ENCODE measurements at places on chromosomes 3 and 15.

- no peak for DNase-seq
These were observed 104.4 kb downstream of the LRRK1 start for GRCh38 chr15:101023501-101024072.

GRCh38 chr3:157369727-157370421 is 66.8 kb upstream of the PTX3 start:
- DNase-seq, result no peak

- DNase-seq, result no peak
These were observed 16.7 kb upstream of the PPP1R2 start for GRCh38 chr3:195559723-195560409.

DNA sequence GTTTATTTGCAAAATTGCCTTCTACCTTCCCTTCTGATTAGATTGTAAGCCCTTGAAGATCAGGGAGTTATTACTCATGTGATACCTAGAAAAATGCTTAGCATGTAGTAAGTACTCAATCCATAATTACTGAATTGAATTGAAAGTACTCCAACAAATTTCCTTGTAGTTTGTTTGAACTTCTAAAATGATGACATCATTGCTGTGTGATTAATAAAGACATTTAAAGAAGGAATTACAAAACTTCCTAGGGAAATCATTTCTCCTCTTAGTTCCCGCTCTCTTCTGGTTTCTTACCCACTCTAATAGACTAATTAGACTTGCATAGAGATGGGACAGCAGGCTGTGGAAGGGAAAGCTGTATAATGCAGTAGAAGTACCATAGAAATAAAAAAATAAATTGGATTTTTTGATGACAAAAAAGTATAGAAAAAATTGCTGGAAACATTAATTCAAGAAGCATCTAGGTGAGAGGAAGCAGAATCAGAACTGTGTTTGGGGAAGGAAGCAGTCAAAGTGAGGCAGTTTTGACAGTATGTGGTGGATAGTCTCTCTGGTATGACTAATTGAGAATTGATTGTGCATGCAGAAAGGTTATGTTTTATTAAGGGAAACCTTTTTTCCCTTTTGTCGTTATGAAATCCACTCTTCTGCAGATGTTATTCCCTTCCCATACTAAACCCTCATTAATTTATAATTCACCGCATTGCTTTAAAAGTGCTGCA is 93.0 kb downstream of the ALCAM start:
- no peak for DNase-seq

- DNase-seq, result no peak
These were observed 354.4 kb downstream of the TUSC7 start for GRCh38 chr3:117063930-117064329.

GRCh38 chr3:176075046-176075445 is 1122.2 kb downstream of the TBL1XR1 start:
- no peak for DNase-seq

DNA sequence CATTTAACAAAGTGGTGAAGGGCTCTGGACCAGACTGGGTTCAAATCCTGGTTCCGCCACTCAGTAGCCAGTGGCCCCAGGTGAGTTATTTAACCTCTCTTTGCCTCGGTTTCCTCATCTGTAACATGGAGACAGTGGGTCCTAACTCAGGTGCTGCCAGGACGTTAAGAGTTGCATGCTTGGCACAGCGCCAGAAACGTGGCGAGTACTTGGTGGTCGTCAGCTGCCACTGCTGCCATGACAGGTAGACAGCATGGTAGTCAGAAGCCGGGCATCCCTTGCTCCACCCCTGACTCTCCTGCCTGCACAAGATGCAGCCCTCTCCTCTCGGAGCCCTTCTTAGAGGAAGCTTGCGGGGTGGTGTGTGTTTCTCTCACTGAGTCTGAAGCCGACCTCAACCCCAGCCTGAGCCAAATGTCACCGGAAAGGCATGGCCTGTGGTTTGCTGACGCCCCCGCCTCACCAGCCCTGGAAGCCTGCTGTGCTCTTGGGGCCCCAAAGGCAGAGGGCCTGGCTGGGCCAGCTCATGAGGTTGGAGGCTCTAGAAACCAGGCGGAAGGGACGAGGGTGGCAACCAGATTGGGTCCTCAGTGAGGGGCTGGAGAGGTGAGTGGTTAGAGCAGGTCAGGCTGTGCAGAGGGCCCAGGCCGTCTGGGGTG is 160.8 kb upstream of the TLE3 start:
- no peak for DNase-seq

DNA sequence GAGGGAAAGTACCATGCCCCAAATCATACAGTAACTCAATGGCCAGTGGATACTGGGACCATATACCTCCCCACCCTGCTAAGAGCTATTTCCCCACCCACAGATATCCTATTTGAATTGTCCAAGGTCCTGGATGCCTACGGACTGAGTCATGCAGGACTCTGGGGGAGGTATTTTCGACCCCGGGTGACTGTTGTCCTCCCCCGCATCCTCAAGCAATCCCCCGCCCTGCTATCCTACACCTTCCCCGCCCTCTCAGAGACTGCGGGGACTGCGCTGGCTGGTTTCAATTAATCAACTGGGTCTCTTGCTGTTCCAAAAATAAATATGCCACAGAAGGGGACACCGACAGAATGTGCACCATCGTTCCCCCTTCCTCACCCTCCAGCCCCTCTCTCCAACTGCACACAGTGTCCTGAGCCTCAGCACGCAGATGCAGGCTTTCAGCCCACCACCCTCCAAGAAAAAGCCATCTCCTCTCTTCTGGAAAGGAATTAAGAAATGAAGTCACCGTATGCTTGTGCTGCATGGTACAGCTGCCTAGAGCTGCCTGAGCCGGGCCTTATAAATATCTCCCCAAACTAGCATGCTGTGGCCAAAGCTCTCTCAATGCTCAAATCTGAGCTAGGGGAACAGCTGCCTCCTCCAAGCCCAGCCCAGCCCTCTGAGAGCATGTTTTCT is 8.1 kb downstream of the CAV3 start:
- DNase-seq, result no peak

GRCh38 chr15:73436613-73437012 is 6.4 kb upstream of the REC114 start:
- DNase-seq, result no peak

DNA sequence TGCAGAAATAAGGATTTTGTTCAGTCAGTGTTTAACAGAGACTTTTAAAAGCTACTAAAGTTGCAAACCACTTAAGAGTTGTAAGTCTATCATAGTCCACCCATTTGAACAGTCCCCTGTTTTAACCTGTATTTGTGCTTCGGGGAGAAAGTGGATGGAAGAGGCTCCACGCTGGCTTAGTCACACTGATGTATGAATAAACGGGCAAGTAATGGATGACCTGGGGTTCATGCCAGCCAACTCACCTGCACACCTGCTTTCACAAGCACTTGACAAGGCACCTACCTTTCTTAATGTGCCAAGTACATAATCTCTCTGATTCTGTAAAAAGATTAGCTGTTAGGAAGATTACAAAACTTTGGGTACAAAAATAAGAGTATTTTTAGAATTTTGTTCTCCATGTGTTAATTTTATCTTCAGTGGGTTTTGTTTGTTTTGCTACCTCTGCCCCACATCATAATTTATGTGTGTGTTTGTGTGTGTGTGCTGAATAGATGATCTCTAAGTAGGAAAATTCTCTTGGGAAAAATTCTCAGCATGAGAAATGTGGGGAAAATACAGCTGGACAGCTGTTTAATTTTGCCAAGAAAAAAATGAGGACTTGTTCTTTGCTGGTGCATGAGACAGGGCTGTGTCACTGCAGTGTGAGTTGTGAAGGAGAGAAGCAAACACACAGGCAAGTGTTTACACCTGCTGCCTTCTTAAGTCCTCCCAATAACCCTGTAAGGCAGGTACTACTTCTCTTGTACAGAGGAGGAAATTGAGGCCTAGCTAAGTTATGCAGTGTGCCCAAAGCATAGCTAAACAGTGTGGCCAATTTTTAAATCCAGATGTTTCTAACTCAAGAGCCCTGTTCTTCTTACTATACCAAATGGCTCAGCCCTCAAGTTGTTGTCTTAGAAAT is 181.2 kb upstream of the IL12A start:
- DNase-seq, result no peak

DNA sequence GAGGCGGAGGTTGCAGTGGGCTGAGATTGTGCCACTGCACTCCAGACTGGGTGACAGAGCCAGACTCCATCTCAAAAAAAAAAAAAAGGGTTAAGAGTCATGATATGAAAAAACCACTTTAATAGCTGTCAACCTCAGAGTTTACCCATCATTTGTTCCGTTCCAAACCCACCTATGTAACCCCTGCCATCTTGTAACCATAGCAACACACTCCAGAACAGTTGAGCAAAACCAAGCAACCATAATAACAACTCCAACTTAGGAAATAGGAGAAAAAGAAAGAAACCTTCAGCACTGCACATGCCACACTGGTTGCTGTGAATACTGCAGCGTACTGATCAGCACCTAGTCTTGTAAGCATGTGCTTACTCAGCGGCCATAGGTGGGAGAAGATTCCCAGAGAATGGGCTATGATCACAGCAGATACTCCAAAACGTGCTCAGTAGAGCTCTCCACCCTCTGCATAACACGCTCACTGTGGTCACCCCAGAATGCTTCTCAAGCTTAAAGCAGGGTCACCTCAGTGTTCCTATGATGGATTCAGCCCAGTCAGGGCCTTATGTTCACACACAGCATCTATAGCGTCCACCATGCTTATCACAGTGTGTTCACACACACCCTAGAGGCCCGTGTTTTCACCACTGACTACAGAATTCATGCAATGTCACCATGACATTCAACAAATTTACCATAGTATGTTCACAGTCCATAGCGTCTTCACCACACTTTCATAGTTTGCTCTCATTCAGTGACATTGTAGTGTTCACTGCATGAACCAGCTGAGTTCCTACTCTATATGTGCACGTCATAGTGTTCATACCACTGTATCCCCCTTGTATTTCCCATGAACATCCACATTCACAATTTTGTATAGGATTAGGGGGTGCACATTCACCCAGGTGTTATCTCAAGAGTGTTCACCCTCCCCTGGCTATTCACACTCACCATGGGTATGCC is 6.5 kb upstream of the CILP start:
- DNase-seq, result no peak

DNA sequence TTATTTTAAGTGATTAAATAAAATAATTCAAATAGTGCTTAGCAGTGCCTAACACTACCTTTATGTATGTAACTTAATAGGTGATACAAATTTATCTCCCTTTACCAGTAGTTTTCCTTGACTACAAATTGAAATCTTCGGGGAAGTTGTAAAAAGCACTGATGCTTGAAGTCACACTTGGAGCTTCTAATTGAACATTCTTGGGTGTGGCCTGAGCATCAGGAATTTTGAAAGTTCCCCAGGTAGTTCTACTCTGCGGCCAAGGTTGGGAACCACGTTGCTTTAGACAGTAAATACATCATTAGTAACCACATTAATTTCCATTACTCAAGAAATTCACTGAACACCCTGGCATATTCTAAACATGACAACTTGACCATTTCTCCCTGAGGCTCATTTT is 351.4 kb downstream of the CNTN6 start:
- DNase-seq, result no peak

DNA sequence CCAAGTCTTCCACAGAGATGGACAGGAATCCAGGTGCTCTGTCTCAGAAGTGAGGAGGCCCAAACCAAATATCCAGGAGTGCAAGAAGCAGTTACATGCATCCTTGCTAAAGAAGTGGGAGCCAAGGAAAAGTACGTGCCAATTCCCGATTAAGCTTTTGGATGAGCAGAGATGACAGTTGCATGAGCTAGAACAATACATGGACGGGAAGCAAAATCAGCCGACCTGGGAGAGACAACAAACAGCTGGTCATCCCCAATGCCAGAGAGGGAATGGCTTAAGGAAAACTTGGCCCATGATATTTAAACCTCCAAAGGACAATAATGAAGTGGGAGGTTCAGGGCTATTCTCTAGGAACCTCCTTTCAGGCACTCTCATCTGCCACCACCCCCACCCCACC is 86.0 kb upstream of the ABHD17C start:
- no peak for DNase-seq

DNA sequence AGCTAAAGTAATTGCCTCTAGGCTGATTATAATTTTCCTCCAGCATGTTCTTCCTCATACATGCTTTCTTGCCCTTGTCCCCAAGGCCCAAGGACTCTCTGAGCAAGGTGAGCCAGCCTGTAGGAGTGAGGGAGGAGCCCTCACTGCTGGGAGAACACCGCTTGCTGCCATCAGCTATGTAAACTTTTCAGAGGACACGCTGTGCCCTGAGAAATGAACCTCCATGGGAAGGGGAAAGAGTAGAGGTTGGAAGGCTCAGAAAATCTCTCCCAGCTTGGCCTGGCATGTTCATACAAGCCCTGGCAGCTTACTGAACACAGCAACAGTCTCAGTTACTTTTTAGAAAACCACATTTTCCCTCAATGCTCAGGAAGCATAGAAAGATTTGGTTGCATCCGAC is 103.0 kb upstream of the SLC24A5 start:
- DNase-seq, result no peak

DNA sequence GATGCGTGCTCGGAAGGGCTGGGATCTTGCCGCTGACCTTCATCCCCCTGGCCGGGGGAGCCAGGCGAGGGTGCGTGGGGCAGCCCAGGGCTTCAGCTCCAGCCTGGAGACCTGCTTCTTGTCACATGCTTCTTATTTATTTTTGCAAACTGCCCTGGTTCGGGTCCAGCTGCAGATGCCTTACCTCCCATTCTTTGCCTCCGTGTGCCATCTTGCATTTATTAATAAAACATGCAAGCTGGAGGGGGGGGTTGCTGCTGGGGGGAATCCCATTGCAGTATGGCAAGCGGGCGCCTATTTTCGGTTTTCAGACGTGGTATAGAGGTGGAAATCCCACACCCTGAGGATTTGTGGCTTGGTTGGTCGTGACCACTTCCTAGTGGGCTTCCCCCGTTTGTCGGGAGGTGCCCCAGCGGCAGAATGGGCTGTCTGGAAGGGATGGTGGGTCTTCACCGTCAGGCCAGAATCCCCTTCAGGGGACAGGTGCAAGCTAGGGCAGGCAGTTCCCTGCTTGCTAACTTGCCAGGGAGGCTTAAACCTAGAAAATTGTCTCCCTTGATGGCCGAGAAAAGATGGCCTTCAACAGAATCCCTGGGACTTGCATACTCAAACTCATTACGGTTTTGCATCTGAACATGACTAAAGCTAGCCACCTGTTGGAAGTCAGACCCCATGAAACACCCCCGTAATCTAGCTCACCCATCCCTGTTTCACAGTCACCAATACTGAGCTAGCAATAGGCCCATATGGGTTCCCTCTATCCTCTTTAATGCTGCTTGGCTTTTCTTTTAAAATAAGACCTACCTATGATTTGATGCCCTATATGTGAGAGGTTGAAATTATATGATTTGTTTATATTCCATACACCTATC is 569 bp downstream of the TMEM266 start:
- no peak for DNase-seq

Measured in hypothalamus (tissue), 51 donors.